A549 treated with AZD2906 at 1 μM for 4 hours (cell line): ENCODE measurements at places on chromosomes 5 and 9. TPM values are rescaled to one million over a fixed set of nuclear protein-coding genes. Genes with fewer than 3 reads are reported as not detected.

The DAB2 gene
- total RNA-seq = 6.2 to 9.0 TPM (median 7.6 TPM) in 5 replicates

The CAMK4 gene
- total RNA-seq = 0.01 to 0.16 TPM (median 0.07 TPM) in 5 replicates

The NR6A1 gene
- total RNA-seq = 1.4 to 2.0 TPM (median 1.7 TPM) in 5 replicates

The ELOVL7 gene
- 9.2 to 12.6 TPM (median 11.2 TPM) in 5 replicates for total RNA-seq

The TNFSF8 gene
- total RNA-seq = not detected in 5 replicates

The SPATA31D4 gene
- total RNA-seq = not detected in 5 replicates

The EIF4E1B gene
- not detected in 5 replicates for total RNA-seq

The MAML1 gene
- total RNA-seq = 16.0 to 18.5 TPM (median 17.7 TPM) in 5 replicates

The KLF4 gene
- total RNA-seq = 31.7 to 39.9 TPM (median 36.2 TPM) in 5 replicates

The DMRT3 gene
- total RNA-seq = 0.03 TPM in 1 of 5 replicates, not detected in the others

The FBP2 gene
- total RNA-seq = not detected in 5 replicates

The TMEM174 gene
- total RNA-seq = not detected in 5 replicates

The SEMA6A gene
- 0.03 to 0.62 TPM (median 0.14 TPM) in 5 replicates for total RNA-seq

The DCP2 gene
- total RNA-seq = 8.1 to 13.1 TPM (median 9.8 TPM) in 5 replicates

The VAV2 gene
- total RNA-seq = 34.1 to 41.5 TPM (median 38.7 TPM) in 5 replicates

The PCDHA1 gene
- total RNA-seq = 0.14 to 0.26 TPM (median 0.22 TPM) in 5 replicates

The PCDHGA3 gene
- 0.02 to 0.03 TPM in 2 of 5 replicates, not detected in the others for total RNA-seq

The HRCT1 gene
- total RNA-seq = 0.22 to 0.51 TPM (median 0.34 TPM) in 5 replicates

The PCDHGA8 gene
- 0.02 to 0.03 TPM (median 0.02 TPM) in 4 of 5 replicates, not detected in the other for total RNA-seq

The SLCO4C1 gene
- 0.01 to 0.02 TPM in 2 of 5 replicates, not detected in the others for total RNA-seq

The NUTM2G gene
- not detected in 5 replicates for total RNA-seq

The LIX1 gene
- total RNA-seq = not detected in 5 replicates

The AMBP gene
- total RNA-seq = 7.0 to 9.8 TPM (median 7.6 TPM) in 5 replicates

The GZMA gene
- total RNA-seq = not detected in 5 replicates

The CATSPER3 gene
- total RNA-seq = 0.15 to 0.49 TPM (median 0.39 TPM) in 5 replicates

The SLC34A1 gene
- total RNA-seq = not detected in 5 replicates

The PCDHB6 gene
- 0.84 to 1.1 TPM (median 0.90 TPM) in 5 replicates for total RNA-seq

The RETREG1 gene
- total RNA-seq = 2.8 to 3.5 TPM (median 3.2 TPM) in 5 replicates

The LCN12 gene
- total RNA-seq = 0.58 to 2.4 TPM (median 1.5 TPM) in 5 replicates

The GRM6 gene
- not detected in 5 replicates for total RNA-seq

The CDO1 gene
- total RNA-seq = not detected in 5 replicates

The AK8 gene
- total RNA-seq = 0.82 to 1.3 TPM (median 0.93 TPM) in 5 replicates

The ADAMTS13 gene
- 0.31 to 0.63 TPM (median 0.60 TPM) in 5 replicates for total RNA-seq

The MEIKIN gene
- not detected in 5 replicates for total RNA-seq

The CEL gene
- total RNA-seq = 0.39 to 0.93 TPM (median 0.71 TPM) in 5 replicates

The LCN10 gene
- 0.03 to 0.14 TPM in 2 of 5 replicates, not detected in the others for total RNA-seq

The WNT8A gene
- not detected in 5 replicates for total RNA-seq

The FOXD4L6 gene
- 0.06 to 0.09 TPM in 2 of 5 replicates, not detected in the others for total RNA-seq

The GPR150 gene
- total RNA-seq = 0.07 to 0.20 TPM (median 0.13 TPM) in 5 replicates

The BTNL9 gene
- total RNA-seq = 0.70 to 1.1 TPM (median 0.84 TPM) in 5 replicates

The RNF180 gene
- 0.18 to 0.38 TPM (median 0.29 TPM) in 5 replicates for total RNA-seq

The KLF9 gene
- total RNA-seq = 3.7 to 5.3 TPM (median 5.1 TPM) in 5 replicates

The GNA14 gene
- 0.03 to 0.05 TPM in 2 of 5 replicates, not detected in the others for total RNA-seq

The LVRN gene
- 0.03 to 0.16 TPM (median 0.06 TPM) in 4 of 5 replicates, not detected in the other for total RNA-seq

The GMCL2 gene
- not detected in 5 replicates for total RNA-seq

The KCNMB1 gene
- not detected in 5 replicates for total RNA-seq

The NR5A1 gene
- total RNA-seq = 0.07 to 0.20 TPM (median 0.17 TPM) in 5 replicates

The EQTN gene
- total RNA-seq = 0.16 to 0.20 TPM in 2 of 5 replicates, not detected in the others

The RAB24 gene
- 20.6 to 26.7 TPM (median 23.9 TPM) in 5 replicates for total RNA-seq

The RORB gene
- total RNA-seq = 0.01 TPM in 1 of 5 replicates, not detected in the others

The OR1J2 gene
- 0.10 TPM in 1 of 5 replicates, not detected in the others for total RNA-seq

The ADAMTS2 gene
- total RNA-seq = 0.03 to 0.15 TPM (median 0.08 TPM) in 5 replicates
